ENCODE measurements at places on chromosomes 12 and 14. TPM values are rescaled to one million over a fixed set of nuclear protein-coding genes. Genes with fewer than 3 reads are reported as not detected.

Gene CLEC9A
- not detected for total RNA-seq

Gene NTF3
- not detected for total RNA-seq

Gene CLEC4D
- not detected for total RNA-seq

Gene FZD10
- total RNA-seq, result not detected

Gene GLT8D2
- not detected for total RNA-seq

Data from Calu3 (cell line).